ENCODE measurements at places on chromosomes 1 and 21.
A peak's percentile ranks its signal among the peaks of the same experiment; 100 is the strongest.

DNA sequence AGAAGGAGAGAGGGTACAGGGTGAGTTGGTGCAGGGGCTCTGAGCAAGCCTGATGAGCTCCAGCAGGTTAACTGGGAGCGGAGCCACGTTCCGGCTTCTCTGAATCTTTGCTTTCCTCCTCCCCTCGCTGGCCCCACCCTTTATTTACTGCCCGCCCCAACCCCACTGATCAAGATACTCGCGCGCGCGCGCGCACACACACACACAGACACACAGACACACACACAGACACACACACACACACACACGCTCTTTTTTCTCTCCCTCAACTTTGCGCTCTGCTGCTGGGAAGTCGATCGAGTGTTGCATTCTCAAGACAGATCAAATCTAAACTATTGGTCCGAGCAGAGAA, at the start of gene GRIK1:
Gene GRIK1 (minus strand): TSS at position 73 of the 352 bp plus-strand sequence.
- DNase-seq, result no peak

GRCh38 chr21:41671859-41672542, 94.9 kb downstream of the RIPK4 start:
- DNase-seq, result no peak

DNA sequence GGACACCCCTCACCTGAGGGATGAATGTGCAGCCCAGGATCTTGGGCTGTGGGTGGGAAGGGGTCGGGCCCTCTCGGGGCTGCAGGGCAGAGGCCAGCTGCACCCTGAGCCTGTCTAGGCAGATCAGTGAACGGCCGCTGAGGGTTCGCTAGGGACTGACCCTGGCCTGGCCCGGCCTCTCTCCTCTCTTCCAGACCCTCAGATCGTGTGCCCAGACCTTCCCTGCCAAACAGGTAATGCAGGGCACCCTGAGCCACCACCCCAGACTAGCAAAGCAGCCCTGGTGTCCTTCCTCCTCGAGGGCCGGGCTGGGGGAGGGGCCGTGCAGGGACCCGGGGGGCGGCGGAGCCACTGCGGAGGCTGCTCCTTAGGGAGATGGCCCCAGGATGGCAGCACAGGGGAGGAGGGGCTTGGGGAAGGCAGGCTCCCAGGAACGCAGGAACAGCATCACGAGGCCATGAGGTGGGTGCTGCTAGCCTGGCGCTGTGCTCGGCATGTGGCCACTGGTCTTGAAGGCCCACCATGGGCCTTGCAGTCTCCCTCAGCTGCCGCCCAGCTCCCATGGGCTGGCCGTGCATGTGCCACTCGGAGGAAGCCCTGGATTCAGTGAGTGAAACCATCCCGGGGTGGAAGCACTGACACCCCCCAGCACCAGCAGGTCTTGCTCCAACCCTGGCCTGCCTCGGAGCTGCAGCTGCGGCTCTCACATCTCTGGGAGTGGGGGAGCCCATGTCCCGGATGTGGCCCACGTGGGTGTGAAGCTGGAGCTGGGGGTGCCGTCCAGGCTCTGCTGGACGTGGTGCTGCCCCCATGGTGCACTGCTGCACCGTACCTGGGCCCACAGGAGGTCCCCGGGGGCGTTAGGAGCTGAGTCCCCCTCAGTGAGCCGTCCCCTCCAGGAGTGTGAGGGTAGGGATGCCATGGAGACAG, 28.7 kb downstream of the COL6A2 start:
- no peak for DNase-seq

DNA sequence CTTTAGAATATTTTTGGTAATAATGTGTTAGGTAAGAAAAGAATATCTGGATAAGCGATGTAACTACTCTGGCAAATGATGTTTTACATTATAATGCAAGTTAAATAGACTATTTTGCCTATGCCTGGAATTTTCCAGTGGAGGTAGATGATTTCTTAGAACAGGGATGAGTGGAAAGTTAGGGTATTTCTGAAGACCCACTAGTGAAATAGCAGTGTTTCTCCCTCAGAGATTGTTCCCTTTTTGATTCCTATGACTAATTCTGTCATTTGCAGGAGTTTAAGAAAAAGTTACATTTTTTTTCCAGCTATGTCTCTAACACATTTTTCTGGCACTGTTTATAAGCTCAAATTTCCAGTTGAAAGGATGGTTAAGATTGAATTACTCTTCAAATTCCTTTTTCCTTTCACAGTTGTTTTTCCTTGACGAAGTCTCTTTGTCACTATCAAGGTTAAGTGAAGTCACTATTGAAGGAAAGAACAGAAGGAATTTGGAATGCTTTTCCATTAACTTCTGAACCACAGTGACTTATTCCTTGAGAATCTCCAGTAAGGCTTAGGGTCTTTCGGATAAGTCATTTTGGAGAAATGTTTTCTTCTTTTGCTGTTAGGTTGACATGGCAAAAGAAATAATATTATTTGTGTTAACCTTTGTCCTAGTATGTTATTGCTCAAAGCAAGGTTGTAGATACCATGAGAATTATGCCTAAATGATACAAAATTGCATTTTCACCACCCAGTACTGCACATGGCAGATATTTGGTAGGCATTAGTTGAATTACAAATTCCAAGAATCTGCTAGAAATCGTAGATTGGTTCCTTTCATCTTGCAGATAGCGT, 42.9 kb upstream of the ZNF326 start:
- DNase-seq, result peak; percentile 58

DNA sequence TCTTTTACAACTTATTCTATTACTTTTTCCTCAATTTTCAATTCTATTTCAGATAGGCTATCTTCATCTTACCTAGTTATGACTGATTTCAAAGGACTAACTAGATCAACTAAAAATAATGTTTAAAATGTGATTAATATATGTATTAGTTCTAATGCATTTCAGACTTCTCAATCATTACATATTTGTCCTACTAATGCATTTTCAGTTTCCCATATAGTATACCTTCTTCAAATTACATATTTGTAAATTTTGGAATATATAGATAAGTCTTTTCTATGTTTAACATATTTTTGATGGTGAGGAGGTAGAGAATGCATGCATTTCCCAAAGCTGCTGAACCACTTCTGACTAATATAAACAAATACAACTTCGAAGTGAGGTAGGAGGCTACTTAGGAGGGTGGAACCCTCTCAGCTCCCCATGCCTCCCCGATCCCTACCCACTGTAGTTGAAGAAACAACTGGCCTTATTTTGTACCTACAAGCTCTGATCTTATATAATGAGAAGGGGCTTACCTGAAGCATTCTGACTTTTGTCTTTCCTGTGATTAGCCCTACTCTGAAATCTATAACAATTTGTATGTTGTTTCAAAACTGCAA, 1.7 kb downstream of the TRMT1L start:
- peak; percentile 29 for DNase-seq

DNA sequence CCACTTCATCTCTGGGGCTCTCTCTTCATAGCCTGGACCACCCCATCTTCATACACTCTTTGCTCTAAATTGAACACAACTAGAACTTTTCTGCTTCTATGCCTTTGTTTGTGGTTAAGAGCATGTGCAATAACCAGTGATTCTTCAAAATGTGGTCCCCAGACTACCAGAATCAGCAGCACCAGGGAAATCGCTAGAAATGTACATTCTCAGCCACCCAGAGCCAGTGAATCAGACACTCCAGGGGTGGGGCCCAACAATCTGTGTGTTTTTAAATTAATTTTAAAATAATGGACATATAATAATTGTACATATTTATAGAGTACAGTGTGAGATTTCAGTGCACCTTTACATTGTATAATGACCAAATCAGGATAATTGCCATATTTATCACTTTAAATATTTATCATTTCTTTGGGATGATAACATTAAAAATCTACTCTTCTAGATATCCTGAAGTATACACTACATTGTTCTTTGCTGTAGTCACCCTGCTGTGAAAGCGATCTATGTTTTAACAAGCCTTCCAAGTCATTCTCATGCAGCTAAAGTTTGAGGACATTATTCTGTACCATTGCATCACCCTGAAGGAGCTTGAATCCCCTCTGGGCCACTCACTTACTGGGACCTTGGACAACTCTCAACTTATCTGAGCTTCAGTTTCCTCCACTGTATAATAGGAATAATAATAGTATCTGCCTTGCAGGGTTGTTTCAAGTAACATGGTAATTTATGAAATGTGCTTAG, 10.8 kb downstream of the GRHL3 start:
- DNase-seq, result peak; percentile 79

DNA sequence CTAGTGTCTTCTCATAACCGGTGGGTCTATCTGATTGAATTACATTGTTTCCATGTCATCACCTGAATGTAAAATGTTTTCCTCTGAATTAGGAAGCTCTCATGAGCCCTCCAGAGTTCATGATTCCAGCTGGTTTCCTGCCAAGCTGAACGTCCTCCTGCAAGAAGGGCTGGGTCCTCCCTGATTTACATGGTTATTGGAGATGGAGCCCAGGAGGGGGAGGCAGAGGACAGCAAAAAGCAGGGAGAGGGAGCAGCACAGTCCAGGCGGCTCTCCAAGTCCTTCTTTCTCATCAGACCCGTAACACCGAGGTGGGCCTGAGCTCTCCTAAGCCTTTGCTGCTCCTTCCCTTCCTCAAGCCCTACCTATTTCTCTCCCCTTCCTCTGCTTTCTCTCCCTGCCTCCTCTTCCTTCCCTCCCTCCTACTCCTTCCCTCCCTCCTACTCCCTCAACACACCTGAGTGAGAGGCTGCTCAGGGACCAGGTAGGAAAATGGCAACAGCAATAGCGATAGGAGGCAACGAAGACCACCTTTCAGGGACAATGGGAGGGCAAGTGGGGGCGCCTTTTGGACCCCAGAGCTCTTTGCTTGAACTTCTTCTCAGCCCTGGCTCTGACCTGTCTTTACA, 265.9 kb downstream of the PRDM2 start:
- DNase-seq, result peak; percentile 87

DNA sequence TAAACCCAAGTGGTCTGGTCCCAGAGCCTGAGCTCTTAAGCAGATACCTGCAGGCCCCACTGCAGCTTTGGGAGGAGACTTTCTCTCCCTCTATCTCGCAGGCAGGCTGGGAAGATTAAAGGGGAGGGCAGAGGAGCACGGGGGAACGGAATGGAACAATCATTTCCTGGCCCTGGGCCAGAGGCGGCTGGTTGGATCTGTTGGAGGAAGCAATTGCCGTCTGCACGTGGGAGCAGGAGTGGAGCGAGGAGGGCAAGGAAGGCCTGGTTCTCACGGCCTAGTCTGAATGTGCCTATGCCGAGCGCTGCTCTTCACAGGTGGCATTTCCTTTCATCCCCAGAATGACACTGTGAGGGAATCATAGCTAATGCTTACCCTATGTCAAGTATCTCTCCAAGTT, 23.7 kb downstream of the NKAIN1 start:
- DNase-seq, result peak; percentile 57

DNA sequence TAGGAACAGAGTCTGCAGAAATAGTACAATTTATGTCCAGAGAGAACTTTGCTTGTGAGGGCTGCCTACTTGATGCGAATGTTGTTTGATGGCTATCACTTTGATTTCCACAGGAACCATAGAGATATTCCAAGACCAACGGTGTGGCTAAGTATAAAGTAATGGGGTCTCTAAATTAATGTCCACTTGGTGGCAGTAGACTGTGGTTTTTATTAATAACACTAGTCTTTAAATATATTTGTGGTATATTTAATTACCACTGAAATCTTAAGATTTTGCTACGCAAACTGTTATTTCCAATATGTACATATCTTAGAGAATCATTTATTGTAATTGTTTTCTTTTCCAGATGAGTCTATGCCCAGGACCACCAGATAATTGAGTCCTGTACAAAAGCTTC, 647.9 kb downstream of the PLA2G4A start:
- DNase-seq, result peak; percentile 29

DNA sequence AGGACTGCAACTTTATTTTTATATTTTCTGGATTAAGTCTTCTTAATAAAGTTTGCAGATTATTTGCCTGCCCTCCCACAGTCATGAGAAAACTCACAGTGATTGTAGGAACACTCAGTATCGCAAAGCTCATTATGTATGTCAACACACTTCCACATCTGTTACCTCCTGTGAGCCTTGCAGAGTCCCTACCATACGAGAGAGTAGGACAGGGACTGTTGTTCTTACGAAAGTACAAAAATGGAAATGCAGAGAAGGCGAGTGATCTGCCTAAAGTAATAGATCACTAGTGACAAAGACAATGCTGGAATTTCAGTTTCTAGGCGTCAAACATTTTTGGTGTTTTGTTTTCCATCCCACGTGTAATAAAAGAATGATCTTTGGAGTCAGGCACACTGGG, 131.7 kb downstream of the SYT2 start:
- no peak for DNase-seq

GRCh38 chr1:246790364-246790763, 66.2 kb downstream of the SCCPDH start:
- DNase-seq, result no peak

GRCh38 chr21:29295066-29295650, 3.6 kb upstream of the BACH1 start:
- no peak for DNase-seq

GRCh38 chr21:34688715-34689114, 19.9 kb downstream of the CLIC6 start:
- no peak for DNase-seq

- no peak for DNase-seq
Measured at GRCh38 chr1:167109125-167109524, 15.2 kb downstream of the STYXL2 start.

GRCh38 chr1:226660410-226661182, 78.5 kb downstream of the ITPKB start:
- DNase-seq, result peak; percentile 51

- peak; percentile 34 for DNase-seq
Measured at GRCh38 chr1:115198938-115199337, 109.6 kb upstream of the TSPAN2 start.

GRCh38 chr1:167928457-167928852, 8.0 kb upstream of the DCAF6 start:
- DNase-seq, result no peak

DNA sequence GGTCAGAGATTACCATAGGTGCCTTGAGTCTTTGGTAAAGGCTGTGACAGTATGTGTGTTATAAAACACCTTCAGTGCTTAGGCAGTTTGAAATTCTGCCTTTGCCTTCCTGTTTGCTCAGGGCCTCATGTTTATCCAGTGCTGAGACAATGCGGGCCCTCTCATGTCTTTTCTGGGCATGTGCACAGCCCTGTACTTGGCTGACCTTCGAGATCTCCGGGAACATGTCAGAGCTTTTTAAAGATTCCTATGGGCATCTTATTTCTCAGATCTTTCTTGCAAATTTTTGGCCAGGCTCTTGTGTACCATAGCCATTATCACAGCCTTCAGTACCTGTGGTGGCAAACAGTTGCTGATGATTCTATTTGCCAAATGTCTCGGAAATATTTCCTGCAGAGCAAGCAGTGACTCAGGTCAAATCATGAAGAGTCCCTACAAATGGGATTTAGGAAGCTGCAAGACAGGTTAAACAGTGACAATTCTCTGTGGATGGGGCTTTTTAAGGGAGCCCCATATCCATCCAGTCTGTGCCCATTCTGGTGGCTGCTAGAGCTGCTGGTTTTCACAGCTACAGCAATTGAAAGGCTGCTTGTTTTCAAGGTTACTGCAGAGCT, 42.1 kb downstream of the HOOK1 start:
- no peak for DNase-seq

GRCh38 chr1:173341307-173341706, 134.2 kb upstream of the TNFSF4 start:
- DNase-seq, result peak; percentile 62

All from cardiac fibroblast (primary cell).